Kasumi-1 (cell line): ENCODE measurements at places on chromosomes 13 and 19.

GRCh38 chr13:33870046-33870668, 52.2 kb downstream of the RFC3 start:
- DNase-seq = no peak

DNA sequence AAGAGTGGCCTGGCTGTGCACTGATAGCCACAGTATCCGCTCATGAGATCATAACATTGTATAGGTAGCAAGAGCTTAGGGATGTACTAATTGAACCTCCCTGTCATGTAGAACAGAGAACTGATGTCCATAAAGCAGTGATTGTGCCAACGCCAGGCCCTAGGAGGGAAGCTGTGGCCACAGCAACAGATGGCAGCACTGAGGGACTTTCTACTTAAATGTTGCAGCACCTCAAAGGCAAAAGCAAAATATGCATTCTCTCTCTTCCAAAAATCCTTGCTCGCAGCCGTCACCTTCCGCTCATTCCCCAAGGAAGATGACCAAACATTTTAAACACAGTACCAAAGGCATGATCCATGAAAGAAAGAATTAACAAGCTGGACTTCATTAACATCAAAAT, 32.3 kb downstream of the COL4A1 start:
- DNase-seq = no peak

DNA sequence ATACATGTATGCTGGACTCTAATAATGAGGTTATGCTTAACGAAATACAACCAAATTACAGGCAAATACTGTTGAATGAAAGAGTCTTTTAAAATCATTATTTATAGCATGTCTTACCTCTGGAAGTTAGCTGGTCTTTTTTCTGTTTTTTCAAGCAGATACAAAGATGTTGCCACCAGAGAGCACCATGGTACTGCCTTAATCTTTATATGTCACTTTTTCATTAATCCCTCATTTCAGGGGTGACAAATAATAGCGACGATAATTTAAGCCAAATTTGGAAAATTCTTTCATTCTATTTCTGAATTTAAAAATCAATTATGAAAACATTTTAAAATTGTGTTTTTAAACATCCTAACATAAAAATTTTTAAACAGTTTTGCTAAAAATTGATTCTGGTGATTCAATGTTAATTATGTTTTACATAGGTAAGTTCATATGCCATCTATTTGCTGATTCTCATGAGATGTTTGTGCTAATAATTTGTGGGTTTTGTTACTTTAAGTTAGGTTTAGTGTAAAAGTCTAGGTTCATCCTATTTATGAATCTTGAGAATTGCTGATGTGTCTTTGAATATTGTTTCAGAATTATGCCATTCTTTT, 379.3 kb upstream of the SGCG start:
- DNase-seq = peak; percentile 4

- DNase-seq = no peak
Measured at GRCh38 chr13:99908140-99908803, 63.3 kb downstream of the ZIC5 start.

- DNase-seq = no peak
Measured at GRCh38 chr13:40639221-40639681, 27.2 kb downstream of the FOXO1 start.
